H1 (cell line): ENCODE measurements at places on chromosomes 3 and 15. TPM values are rescaled to one million over a fixed set of nuclear protein-coding genes. Genes with fewer than 3 reads are reported as not detected.

- no peaks in the 10 kb centered on the region for H3K27me3 ChIP-seq
- no peaks in the 10 kb centered on the region for H3K36me3 ChIP-seq
- no peaks in the 10 kb centered on the region for H3K4me1 ChIP-seq
Measured at GRCh38 chr3:36258421-36258820, 121.9 kb upstream of the STAC start.

- no peak overlapping the region for H3K27ac ChIP-seq
- H3K27me3 ChIP-seq: no peaks in the 10 kb centered on the region
- peaks cover 31% of the 10 kb centered on the region for H3K4me1 ChIP-seq
- no peaks in the 10 kb centered on the region for H3K36me3 ChIP-seq
- DNase-seq: no peak
Measured at GRCh38 chr3:124885466-124886167, 1.5 kb downstream of the ITGB5 start.

GRCh38 chr3:39254806-39255449 is 24.9 kb downstream of the CX3CR1 start:
- H3K27ac ChIP-seq: no peak overlapping the region
- no peaks in the 10 kb centered on the region for H3K4me1 ChIP-seq
- H3K4me3 ChIP-seq: no peak overlapping the region
- H3K36me3 ChIP-seq: no peaks in the 10 kb centered on the region
- no peak for DNase-seq
- H3K27me3 ChIP-seq: no peaks in the 10 kb centered on the region

DNA sequence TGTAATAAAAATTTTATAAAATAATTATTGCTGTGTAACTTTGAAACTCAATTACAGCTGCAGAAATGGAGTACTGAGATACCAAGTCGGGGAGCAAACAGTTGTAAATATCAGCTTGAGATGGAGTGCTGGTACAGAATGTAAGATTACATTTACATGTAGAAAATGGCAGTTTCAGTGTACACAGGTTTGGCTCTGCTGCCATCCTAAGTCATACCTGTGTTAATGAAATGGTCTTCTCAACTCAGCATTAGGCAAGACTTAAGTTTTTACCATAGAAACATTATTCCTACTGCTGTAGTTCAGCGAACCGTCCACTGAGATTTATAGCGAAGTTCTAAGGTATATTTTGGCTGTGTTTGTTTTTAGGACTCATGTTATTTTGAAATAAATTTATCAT is 110.1 kb upstream of the TBL1XR1 start:
- no peaks in the 10 kb centered on the region for H3K36me3 ChIP-seq
- no peak for DNase-seq
- H3K27me3 ChIP-seq: no peaks in the 10 kb centered on the region

- no peaks in the 10 kb centered on the region; the same call in 1 of the 2 replicates for H3K4me1 ChIP-seq
- H3K4me3 ChIP-seq: no peak overlapping the region
- no peaks in the 10 kb centered on the region for H3K27me3 ChIP-seq
- H3K27ac ChIP-seq: no peak overlapping the region
- DNase-seq: no peak
Measured at GRCh38 chr3:149224736-149225594, 3.3 kb upstream of the CP start.

DNA sequence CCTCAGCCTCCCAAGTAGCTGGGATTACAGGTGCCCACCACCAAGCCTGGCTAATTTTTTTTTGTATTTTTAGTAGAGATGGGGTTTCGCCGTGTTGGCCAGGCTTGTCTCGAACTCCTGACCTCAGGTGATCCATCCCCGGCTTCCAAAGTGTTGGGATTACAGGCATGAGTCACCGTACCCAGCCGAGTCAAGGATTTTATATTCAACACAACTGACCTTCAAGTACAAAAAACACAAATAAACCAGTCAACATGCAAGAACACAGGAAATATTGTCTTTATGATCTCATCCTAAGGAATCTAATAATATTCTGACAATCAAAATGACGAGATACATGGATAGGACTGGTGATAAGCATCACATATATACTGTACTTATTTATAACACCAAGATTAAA is 37.9 kb downstream of the TJP1 start:
- H3K27ac ChIP-seq: no peak overlapping the region
- H3K4me1 ChIP-seq: peaks cover 2% of the 10 kb centered on the region
- H3K36me3 ChIP-seq: no peaks in the 10 kb centered on the region
- no peak for DNase-seq

CYP1A2 gene
- not detected in 2 replicates for total RNA-seq

CFAP20DC gene
- 2.0 and 2.8 TPM in 2 replicates for total RNA-seq

LXN gene
- total RNA-seq: 3.9 and 4.7 TPM in 2 replicates

BCHE gene
- total RNA-seq: 1.7 and 1.9 TPM in 2 replicates
